ENCODE measurements at places on chromosomes 3 and 15.

GRCh38 chr3:13839253-13839652 is 40.6 kb downstream of the WNT7A start:
- DNase-seq: no peak

DNA sequence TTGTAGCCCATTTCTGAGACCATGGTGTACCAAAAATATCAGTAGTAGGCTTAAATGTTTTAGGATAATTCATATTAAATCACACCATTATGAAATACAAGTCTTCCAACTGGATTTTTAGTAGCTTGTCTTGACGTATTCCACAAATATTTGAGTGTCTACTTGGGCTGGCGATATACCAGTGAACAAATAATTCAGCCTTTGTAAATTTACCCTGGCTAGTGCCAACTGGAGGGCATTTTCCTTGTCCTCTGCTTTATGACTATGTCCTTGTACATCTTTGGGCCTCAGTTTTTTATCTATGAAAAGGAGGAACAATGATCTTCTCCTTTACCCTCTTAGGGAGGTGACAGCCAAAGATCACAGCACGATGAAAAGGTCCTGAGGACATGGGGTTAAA is 114.8 kb downstream of the FRMD4B start:
- DNase-seq: no peak

DNA sequence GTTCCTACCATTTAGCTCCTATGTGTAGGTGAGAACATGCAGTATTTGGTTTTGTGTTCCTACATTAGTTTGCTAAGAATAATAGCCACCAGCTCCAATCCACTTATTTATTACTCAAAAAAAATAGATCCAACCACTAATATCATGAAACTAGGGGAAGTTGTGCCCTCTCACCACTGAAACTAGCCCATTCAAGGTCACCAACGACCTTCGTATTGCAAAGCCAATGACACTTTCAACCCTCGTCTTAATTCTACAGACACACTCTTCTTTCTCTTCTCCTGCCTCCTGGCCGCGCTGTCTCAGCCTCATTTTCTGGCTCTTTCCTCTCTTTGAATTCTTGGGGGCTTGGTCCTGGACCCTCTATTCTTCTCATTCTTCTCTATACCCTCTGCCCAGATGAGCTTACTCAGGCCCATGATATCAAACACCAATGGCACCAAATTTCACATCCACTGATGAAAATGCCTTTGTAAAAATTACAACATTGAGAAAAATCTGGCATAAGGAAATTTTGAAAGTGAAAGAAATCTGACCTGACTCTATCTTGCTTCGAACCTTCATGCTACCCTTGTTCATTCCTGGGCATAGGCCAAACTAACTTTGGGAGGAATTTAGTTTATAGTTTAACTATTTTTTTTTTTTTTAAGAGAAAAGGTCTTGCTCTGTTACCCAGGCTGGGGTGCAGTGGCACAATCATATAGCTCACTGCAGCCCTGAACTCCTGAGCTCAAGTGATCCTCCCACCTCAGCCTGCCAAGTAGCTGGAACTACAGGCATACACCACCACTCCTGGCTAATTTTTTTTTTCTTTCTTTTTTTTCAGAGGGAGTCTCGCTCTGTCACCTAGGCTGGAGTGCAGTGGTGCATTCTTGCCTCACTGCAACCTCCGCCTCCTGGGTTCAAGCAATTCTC is 25.4 kb upstream of the LIMD1 start:
- DNase-seq: no peak

DNA sequence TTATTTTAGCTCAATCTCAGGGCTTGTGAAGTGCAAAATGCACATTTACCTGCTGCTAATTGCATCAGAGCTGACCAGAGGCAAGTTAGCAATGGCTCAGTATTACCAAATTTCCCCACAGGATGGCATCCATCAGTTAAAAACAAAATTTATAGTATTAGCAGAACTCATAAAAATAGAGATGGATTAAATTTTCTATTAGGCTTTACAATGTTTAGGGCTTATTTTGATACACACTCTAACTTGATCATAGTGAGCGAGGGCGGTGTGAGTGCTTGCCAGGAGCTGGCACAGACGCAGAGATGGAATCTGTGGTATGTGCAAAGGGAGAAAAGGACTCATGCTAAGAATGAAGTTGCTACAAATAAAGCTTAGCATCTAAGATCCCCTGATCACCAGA is 241.0 kb downstream of the NSUN3 start:
- no peak for DNase-seq

DNA sequence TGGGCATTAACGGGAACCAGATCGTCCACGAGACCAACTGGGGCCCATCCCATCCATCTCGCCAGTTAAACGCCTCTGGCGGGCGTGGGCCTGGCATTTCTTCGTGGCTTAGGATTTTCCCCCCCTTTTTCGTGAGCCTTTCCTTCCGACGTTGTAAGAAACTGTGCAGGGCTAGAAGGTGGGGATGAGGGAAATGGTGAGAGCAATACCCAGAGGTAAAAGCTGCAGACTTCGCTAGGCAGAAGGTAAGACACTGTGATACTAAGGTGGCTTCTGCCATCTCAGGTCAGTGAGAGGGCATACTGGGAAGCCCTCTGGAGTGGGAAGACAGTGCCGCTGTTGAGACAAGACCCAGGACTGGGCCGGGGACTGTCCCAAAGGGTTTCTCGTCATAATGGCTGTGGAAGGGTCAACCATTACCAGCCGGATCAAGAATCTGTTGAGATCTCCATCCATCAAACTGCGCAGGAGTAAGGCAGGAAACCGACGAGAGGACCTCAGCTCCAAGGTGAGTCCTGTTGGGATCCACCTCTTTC is 666 bp downstream of the MAPKBP1 start:
- DNase-seq: no peak

DNA sequence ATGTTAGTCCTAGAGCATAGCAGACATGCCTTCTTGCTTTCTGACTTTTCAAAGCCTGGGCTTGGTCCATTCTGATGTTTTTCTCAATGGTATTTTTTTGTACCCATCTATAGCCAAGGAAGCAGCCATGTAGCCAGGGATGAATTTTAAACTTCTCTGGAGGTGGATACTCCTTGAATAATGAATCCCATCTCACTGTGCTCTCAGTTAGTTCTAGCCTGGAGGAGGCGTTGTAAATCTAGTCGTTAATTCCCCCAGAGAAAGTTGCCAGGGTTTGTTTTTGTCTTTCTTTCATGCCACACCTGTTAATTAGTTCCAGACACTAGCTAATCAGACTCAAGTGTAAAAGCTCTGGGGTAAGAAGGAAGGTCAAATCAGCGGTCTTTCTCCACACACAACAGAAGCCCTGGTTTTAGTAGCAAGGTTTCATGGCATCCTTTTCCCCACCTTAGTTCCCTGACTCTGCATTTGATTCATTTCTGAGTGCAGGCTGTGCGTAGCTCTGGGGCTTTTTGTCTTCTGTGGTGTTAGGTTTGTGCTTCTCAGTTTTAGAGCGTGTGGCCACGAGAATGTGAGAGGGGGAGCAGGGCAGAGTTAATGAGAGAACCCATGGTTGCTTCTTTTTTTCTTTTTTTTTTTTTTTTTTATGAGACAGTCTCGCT is 19.7 kb downstream of the PTPRG start:
- DNase-seq: no peak

GRCh38 chr15:101026656-101027272 is 107.6 kb downstream of the LRRK1 start:
- no peak for DNase-seq

- no peak for DNase-seq
Observed at GRCh38 chr15:52246686-52247431, 48.7 kb downstream of the MYO5C start.

DNA sequence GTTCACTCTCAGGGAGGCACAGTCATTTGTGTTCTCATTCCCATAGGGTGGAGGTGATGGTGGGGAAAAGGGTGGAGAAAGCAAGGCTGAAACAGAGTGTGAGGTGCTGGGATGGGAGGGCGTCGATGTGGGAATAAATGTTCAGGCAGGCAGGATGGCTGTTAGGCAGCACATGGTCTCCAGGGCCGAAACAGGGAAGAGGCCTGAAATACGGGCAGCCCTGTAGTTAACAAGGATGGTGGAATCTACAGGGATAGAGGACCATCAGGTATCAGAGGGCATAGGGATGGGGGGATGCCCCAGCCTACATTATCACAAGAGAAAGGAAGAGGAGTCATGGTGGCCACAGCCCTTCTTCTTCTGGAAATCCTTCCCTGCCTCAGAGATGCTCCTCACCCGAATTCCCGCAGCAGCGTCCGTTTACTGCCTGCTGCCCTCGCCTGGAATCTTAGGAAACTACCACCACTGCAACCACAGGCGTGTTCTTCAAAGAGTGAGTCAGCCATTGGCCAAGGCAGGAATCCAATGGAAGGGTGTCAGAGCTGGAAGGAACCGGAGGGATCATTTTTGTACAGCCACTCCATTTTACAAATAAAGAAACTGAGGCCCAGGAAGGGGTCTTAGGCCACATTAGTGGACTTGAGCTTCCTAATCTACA is 49.7 kb upstream of the POMGNT2 start:
- peak; percentile 51 for DNase-seq

DNA sequence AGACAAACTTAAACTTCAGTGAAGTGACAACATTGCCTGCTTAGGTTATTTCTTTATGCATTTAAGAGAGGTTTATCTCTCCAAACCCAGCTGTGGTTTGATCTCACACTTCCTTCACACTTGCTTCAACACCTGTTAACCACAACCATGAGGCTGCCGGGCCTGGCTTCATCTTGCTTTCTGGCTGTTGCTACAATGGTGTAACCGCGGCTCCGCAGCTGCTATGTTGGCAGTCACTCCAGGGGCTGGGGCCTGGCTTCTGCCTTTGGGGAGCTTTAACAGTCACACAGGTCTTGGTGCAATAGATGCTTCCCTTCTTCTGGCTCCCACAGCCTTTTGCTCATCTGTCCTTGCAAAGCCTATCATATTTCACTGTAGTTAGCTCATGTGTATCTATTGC is 72.9 kb upstream of the MNS1 start:
- DNase-seq: no peak

- no peak for DNase-seq
Observed at GRCh38 chr3:124347418-124347817, 355.5 kb upstream of the ROPN1 start.

Data from HepG2 (cell line).